ENCODE measurements at places on chromosomes 12 and 14. TPM values are rescaled to one million over a fixed set of nuclear protein-coding genes. Genes with fewer than 3 reads are reported as not detected.
A peak's percentile ranks its signal among the peaks of the same experiment; 100 is the strongest.

- no peak for DNase-seq
Observed at GRCh38 chr12:13770576-13770975, 210.8 kb downstream of the GRIN2B start.

GRCh38 chr12:12171991-12172511 is 94.8 kb downstream of the LRP6 start:
- peak; percentile 81 for DNase-seq

- DNase-seq: no peak
Observed at GRCh38 chr12:29944269-29945000, 160.7 kb upstream of the TMTC1 start.

- no peak for DNase-seq
Observed at GRCh38 chr12:617304-617915, 45.8 kb downstream of the NINJ2 start.

- DNase-seq: no peak
Observed at GRCh38 chr12:30991466-30991865, 64.9 kb downstream of the TSPAN11 start.

GRCh38 chr14:94555991-94556390 is 5.3 kb upstream of the SERPINA4 start:
- no peak for DNase-seq

DNA sequence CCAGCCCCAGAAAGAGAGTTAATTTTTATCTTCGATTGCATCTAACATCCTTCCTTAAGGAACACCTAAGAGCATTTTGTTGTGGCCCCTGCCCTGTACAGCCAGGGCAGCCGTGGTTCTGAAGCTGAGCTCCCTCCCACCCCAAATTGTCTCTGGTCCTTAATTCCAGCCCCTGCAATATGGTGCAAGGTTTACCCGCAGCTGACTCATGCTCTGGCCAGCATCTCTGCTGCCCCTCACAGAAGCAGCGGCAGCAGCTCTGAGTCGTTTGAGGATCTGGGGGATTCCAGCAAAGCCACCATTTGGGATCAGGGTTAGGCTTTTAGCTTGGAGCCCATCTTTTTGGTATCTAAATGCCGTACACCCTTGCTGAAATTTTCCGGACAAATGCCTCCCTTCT is 3.3 kb downstream of the DLK1 start:
- DNase-seq: no peak

DNA sequence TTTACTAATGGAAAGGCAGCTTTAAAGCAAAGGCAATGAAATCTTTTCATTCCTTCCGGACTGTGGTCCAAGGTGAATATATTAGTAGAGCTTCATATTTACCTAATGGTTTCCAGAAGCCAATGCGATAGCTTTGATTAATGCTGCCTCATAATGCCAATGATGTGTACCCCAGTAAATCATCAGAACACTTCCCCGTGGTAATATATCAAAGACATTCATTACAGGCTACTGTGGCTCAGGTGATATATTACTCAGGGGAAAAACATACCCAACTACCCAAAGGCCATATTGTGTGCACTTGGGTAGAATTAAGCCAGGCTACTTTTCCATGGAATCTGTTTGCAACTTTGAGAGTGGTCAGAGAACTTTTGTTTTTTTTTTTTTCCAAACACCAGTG is 69.4 kb upstream of the DACT1 start:
- DNase-seq: no peak

GRCh38 chr14:66330916-66331315 is 155.3 kb upstream of the CCDC196 start:
- DNase-seq: no peak

GRCh38 chr12:5710260-5710878 is 234.7 kb downstream of the ANO2 start:
- no peak for DNase-seq

- no peak for DNase-seq
Observed at GRCh38 chr12:124147575-124147974, 147.3 kb upstream of the RFLNA start.

GRCh38 chr14:91723501-91723900 is 8.4 kb downstream of the CATSPERB start:
- no peak for DNase-seq

The CHGA gene
- total RNA-seq: not detected

The ASPG gene
- total RNA-seq: not detected

The C12orf50 gene
- total RNA-seq: 0.18 TPM

The MYRFL gene
- total RNA-seq: not detected

The TAS2R30 gene
- total RNA-seq: 3.4 TPM

The PPFIA2 gene
- total RNA-seq: not detected

All from activated CD8-positive, alpha-beta memory T cell treated with anti-CD3 and anti-CD28 coated beads, Interleukin-2, amount 10 ng/mL, durations not matched to agents 7 days and 5 days (primary cell).